Hematopoietic multipotent progenitor cell treated with erythropoietin and hydrocortisone succinate and interleukin-3 and kit ligand, for 6 days (in vitro differentiated cells): ENCODE measurements at places on chromosomes 4 and X.

GRCh38 chr4:81494031-81494431, 22.3 kb upstream of the RASGEF1B start:
- DNase-seq = peak; percentile 50

- DNase-seq = peak; percentile 18
Observed at GRCh38 chrX:30888526-30889146, 418 bp downstream of the TAB3 start.

DNA sequence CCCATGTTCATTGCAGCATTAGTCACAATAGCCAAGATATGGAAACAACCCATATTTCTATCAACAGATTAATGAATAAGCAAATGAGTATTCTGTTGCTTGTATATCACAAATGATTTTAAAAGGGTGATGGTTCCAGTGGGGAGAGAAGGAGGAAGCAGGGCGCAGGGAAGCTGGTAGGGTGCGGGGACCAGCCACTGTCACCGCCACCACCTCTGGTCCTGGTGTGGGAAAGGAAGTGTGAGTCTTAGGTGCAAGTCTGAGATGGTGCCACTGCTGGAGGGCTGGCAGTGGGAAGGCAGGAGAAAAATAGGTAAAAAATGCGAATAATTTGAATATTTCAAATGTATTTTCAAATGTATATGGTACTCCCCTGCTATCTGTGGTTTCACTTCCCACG, 286.8 kb upstream of the DDX53 start:
- no peak for DNase-seq

DNA sequence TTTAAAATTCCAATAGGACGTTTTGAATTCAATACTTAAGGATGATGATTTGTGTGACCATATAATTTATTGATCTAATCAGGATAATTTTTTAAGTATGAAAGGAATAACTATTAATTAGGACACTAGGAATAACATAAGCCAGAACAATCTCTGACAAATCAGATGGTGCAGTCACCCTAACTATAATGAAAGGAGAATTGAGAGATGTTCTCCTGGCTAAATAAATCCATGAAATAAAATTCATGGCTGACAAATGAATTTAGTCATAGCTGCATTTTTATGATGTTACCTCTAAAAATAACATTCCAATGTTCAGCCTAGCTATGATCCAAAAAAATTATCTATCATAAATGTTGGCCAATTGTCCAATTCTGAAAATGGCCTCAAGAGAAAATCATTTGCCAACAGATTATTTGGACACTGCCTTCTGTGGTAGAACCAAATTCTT, 190.6 kb upstream of the NEIL3 start:
- DNase-seq = no peak

- no peak for DNase-seq
Observed at GRCh38 chr4:74821541-74821940, 27.2 kb upstream of the BTC start.

GRCh38 chr4:13906727-13907126, 279.2 kb upstream of the BOD1L1 start:
- no peak for DNase-seq

DNA sequence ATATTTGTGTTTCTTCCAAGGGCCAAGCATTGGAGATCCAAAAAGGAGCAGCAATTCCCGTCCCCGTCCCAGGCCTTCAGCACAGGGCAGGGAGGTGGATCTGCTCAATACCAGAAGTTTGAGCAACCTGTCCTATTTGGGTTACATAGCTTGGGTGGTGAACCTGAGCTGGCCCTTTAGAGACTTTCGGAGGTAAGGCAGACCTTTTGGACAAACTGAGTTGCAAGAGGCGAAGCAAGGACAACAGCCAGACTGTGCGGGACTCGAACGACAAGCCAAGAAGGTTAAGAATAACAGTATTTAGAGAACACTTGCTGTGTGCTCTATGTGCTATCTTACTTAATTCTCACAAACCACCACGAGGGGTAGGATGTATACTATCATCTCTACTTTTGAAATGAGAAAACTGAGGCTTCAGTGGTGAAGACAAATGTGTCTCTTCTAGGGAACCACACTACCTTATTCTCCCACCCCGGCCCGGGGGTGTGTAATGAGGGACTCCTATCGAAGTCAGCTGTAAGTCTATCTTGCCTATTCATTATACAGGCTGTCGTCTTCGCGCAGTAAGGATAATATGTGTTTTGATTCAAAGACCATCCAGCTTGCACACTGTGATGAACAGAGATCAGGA, 1.3 kb downstream of the NOP14 start:
- DNase-seq = peak; percentile 69
